Activated CD8-positive, alpha-beta T cell treated with anti-CD3 and anti-CD28 coated beads, Interleukin-2, amount 10 ng/mL, durations not matched to agents 7 days and 5 days (primary cell): ENCODE measurements at places on chromosomes 7 and 10.
A peak's percentile ranks its signal among the peaks of the same experiment; 100 is the strongest.

- peak; percentile 94 for DNase-seq
These were observed 7.7 kb downstream of the ZSCAN25 start for GRCh38 chr7:99624484-99624883.

GRCh38 chr7:157719008-157719682 lies 382.3 kb downstream of the DNAJB6 start:
- no peak for DNase-seq

DNA sequence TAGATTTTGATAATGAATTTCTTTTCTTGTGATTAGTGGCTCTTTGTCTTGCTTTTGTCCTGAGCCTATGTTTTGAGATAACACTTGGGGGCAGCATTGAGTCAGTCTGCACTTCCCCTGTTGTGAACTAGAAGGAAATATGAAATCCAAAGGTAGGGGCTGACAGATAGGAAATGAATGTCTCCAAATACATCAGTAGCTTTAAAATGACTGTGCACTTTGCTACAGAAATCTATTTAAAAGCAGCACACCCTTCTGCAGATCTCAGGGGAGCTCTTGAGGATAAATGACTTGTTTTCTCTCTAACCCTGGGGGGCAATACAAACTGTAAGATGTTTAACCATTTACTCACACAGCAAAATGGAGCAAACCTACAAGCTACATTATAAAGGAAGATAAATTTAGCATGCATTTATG lies 176.0 kb upstream of the MYO3A start:
- DNase-seq, result no peak

DNA sequence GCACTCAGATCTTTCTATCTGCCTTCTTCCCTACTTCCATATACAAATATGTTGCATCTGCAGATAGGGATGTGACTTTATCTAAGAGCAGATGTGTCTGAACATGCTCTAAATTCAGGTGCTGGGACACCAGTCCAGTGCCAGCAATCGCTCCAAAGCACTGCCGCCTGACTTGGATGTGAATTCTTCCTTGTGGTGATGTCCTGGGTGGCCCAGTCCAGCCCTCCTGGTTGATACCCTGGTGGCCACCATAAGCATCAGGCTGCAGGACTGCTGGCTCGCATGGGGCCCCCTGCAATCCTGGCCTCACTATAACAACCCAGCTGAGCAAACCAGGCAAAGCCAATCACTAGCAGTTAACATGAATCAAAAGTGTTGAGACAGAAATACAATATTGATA lies 149.2 kb upstream of the PDE1C start:
- no peak for DNase-seq

DNA sequence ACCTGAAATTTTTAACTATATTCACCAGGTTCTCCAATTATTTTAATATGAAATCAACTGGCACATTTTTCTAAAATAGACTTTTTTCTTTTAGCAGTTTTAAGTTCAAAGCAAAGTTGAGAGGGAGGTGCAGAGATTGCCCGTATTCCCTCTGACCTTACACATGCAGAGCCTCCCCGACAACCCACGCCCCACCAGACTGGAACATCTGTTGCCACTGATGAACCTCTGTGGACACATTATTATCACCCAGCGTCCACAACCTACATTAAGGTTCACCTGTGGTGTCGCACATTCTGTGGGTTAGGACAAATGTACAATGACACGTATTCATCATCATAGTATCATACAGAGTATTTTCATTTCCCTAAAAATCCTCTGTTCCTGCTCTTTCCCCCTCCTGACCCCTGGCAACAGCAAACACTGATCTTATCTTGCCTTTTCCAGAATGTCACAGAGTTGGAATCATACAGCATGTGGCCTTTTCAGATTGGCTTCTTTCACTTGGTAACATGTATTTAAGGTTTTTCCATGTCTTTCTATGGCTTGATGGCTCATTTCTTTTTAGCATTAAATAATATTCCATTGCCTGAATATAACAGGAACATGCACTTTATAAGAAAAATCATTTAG lies 37.1 kb downstream of the COBL start:
- DNase-seq, result no peak

DNA sequence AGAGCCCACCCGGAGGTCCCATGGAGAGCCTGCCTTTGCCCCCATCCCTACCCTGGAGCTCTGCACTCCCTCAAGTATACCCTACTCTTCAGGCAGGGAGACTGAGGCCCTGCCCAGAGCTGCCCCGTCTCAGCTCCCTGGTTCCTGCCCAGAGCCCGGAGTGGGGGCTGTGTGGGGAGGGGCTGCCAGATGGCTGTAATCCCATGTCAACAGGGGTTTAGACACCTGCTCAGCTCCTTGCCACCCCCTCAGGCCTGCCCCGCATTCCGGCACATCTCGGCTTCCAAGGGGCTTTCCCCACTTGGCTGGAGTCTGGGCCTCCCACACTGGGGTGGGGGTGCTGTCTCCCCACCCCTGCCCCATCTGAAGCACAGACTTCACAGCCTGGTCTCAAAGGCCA lies 20.9 kb upstream of the LFNG start:
- no peak for DNase-seq

DNA sequence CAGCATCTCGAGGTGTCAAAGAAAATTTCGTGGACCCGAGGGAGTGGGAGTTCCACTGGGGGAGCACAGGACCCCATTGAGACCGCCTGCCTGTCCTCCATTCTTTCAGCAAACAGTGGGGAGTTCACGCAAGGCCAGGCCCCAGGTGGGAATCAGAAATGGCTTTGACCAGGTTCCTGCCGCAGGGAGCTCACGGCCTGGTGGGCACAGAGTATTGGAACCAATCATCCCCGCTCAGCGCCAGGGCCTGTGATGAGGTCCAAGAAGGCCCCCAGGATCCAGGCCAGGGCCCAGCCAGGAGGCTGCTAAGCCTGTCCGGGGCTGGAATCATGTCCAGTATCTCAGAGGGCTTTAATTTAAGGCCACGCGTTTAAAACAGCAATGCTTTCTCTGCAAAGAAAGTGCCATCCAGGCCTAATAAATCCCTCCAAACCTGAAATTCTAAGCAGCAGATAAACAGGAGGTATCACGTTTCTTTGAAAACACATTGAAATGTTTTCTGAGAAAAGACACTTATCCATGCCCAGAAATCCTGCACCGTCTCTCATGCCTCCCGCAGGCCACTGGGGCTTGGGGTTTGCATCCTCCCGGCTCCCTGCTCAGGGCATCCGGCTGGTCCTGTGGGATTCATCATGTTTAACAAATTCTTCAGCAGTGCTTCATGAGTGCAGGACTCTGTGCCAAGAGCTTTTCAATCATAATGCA lies 125.7 kb downstream of the OAT start:
- no peak for DNase-seq

GRCh38 chr10:33143160-33143728 lies 185.2 kb upstream of the ITGB1 start:
- DNase-seq, result peak; percentile 35

DNA sequence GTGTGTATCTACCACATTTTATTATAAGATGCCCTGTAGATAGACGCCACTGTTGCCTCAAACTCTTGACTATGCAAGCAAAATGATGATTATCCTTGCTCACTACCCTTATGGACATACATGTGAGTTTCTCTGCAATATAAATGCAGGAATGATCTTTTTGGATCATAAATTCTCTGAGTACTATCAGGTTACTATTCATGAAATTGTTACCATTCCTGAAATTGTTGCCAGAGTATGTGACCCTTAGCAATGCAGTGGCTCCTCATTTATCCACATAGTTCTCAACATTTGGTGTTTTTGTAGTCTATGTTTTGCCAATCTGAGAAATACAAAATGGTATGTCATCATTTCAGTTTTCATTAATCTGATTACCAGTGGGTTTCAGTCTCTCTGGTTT lies 166.2 kb upstream of the FAM3C start:
- no peak for DNase-seq

GRCh38 chr10:10165415-10165814 lies 852.3 kb upstream of the CELF2 start:
- DNase-seq, result no peak

DNA sequence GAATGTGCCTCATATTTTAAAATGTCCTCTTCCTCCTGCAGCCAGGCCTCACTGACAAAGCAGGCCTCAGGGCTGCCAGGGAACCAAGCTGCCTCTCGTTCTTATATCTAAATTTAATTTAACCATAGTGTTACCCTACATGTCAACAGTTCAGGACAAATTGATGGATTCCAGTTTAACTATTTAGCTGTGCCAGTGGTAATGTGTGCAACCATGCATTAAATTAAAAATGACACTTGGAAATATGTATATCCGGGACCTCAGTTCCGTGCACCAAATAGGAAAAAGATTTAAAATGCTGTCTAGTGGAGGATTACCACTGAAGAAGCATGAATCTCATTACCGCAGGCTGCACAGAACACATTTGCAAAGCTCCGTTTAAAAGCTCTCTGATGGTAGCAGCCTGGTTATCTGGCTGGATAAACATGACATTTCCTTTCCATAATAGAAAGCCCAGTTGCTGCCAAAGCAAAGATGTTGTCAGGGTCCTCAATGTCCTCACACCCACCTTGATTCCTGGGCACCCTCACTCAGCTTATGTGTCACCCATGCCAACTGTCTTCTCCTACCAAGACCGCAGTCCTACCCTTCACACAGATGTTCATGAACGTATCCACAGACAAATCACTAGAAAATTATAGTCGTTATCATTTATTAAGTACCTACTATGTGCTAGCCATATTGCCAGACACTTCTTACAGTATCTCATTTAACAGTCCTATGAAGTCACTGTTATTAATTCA lies 73.3 kb upstream of the FRMD4A start:
- no peak for DNase-seq

- DNase-seq, result no peak
These were observed 25.2 kb upstream of the CFAP46 start for GRCh38 chr10:132967540-132967939.

GRCh38 chr7:31067491-31067890 lies 15.4 kb downstream of the ADCYAP1R1 start:
- no peak for DNase-seq

- DNase-seq, result no peak
These were observed 170.5 kb upstream of the NPSR1 start for GRCh38 chr7:34487391-34488115.

GRCh38 chr10:28823501-28824075 lies 146.3 kb downstream of the BAMBI start:
- DNase-seq, result no peak

DNA sequence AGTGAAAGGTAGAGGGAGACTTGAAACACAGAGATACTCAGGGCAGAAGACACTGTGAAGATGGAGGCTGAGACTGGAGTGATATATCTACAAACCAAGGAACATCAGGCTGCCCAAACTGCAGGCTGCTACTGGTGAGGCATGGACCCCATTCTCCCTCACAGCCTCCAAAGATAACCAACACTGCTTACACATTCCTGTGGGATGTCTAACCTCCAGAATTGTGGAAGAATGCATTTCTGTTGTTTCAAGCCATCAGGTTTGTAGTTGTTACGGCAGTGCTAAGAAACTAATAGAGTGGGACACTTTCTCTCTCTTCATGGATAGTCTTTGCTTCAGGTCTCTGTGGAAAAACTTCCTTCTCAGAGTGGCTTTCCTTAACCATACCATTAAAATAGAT lies 182.6 kb upstream of the TMEM106B start:
- no peak for DNase-seq

DNA sequence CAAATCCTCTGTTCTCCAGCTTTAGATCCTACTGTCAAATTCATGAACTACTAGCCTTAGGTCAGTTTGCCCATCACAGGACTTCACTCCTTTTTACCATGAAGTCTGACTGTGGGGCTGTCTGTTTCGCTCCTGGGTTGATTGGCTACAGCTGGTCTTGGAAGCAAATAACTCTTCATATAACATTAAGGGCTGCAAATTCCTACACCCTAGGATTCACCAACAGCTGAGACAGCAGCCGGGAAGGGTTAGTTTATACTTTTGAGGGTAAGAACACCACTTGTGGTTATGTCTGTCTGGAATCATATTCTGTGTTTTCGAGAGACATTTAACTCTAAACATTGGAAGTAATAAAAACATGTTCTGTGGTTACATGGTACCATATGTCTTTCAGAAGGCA lies 55.9 kb upstream of the KIAA1217 start:
- no peak for DNase-seq

DNA sequence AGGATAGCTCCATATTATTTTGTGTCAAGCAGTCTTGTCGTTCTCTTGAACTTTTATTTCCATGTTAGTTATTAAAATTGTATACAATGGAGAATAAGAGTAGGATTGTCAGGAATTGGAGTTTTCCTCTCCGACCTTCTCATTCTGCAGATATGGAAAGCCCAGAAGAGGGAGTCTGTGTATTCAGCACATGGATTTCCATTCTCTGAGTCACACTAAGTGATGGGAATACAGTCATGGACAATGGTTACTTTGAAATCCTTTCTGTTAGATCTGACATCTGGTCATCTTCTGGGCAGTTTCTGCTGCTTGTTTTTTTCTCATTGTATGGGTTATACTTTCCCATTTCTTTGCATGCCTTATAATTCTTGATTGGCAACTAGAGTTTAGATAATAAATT lies 5.0 kb upstream of the TASOR2 start:
- no peak for DNase-seq

GRCh38 chr10:19290770-19291169 lies 242.2 kb downstream of the MALRD1 start:
- no peak for DNase-seq

GRCh38 chr10:132427006-132427771 lies 30.2 kb downstream of the PWWP2B start:
- no peak for DNase-seq

DNA sequence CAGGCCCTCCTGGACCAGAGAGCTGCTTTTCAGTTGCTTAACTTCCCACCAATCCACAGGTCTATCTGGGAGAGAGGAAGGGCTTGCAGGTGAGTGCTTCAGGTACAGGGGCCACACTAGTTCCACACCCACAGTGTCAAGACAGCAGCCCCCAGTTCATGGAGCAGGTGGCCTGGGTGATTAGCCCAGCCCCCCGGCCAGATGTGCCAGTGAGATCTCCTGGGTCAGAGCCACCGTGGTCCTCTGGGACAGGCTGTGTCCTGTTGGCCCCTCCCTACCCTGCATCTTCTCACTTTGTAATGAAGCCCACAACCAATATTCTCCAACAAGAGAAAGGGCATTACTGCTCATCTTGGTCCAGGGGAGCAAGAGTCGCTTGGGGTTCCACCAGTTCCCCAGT lies 30.6 kb downstream of the DRGX start:
- no peak for DNase-seq

DNA sequence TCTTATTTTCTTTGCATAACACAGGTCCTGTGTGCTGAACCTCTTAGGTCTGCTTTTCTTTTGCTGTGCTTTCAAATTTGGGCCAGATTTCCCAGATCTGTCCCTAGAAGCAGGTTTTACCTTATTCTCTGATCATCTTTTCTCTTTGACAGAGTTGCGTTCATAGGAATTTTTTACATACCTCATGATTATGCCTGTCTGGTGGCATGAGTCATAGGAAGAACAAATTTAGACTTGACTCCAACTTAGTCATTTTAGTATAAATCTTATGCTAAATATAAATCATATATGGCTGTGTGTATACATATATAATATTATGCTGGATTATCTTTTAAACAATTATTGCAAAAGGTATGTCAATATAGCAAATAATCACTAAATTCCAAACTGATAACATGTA lies 1038.9 kb downstream of the GRM8 start:
- no peak for DNase-seq
